SK-N-MC (cell line): ENCODE measurements at places on chromosomes 1 and 21.

DNA sequence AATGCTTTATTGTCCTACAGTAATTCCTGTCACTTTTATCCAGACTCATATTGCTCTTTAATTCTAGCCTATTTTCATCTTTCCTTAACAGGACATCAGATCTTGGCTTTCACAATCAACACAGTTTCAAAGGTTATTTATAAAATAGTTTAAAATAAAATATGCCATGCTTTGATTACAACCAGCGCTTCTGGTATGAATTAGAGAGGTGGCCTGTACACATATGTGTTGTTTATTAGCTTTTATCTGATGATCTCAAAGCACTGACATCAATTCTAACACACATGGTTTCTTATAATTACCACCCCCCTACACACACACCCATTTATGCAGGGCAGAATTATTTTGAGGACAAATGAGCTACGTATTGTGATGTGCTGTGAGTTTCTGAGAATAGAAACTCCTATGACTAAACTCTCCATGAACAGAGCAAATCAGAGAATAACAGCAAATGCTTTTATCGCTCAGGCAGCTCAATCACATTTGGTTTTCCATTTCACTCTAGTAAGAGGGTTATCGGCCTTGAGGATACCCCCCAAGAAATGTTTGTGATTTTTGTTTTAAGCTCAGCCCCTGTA lies 18.0 kb downstream of the CD247 start:
- DNase-seq, result no peak

DNA sequence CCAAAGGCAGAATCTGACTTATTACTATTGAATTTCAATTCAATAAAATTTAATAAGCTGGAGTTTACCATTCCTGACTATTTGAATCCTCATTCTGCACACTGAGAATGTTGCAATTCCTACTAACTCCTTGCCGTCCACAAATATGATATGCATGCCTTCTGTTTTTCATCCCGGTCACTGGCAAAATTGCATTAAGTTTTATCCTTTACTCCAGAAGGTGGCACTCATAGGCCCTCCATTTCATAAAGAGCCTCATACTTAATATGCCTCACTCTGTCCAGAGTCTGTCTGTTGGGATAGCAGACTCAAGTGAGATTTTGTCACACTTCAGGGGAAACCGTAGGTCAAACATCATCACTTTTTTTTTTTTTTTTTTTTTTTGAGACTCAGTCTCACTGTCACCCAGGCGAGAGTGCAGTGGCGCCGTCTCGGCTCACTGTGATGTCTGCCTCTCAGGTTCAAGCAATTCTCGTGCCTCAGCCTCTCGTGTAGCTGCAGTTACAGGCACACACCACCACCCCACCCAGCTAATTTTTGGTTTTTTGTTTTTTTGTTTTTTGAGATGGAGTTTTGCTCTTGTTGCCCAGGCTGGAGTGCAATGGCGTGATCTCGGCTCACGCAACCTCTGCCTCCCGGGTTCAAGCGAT lies 27.3 kb downstream of the F11R start:
- no peak for DNase-seq

DNA sequence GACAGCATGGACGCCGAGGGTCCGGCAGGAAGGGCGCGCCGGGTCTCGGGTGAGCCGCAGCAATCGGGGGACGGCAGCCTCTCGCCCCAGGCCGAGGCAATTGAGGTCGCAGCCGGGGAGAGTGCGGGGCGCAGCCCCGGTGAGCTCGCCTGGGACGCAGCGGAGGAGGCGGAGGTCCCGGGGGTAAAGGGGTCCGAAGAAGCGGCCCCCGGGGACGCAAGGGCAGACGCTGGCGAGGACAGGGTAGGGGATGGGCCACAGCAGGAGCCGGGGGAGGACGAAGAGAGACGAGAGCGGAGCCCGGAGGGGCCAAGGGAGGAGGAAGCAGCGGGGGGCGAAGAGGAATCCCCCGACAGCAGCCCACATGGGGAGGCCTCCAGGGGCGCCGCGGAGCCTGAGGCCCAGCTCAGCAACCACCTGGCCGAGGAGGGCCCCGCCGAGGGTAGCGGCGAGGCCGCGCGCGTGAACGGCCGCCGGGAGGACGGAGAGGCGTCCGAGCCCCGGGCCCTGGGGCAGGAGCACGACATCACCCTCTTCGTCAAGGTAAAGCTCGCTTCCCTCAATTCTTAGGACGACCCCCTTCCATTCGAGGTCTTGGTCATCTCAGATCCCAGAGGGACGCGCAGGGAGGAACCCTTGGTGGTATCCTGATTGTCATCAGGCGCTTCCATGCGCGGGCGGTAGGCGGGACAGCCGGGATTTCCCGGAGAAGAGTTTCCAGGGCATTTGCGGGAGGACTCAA lies 1.6 kb downstream of the CLIC6 start:
- DNase-seq, result no peak

- no peak for DNase-seq
These were observed 23.3 kb upstream of the ST6GALNAC5 start for GRCh38 chr1:76843821-76844464.

- no peak for DNase-seq
These were observed 301.9 kb downstream of the LMX1A start for GRCh38 chr1:165054627-165055026.

DNA sequence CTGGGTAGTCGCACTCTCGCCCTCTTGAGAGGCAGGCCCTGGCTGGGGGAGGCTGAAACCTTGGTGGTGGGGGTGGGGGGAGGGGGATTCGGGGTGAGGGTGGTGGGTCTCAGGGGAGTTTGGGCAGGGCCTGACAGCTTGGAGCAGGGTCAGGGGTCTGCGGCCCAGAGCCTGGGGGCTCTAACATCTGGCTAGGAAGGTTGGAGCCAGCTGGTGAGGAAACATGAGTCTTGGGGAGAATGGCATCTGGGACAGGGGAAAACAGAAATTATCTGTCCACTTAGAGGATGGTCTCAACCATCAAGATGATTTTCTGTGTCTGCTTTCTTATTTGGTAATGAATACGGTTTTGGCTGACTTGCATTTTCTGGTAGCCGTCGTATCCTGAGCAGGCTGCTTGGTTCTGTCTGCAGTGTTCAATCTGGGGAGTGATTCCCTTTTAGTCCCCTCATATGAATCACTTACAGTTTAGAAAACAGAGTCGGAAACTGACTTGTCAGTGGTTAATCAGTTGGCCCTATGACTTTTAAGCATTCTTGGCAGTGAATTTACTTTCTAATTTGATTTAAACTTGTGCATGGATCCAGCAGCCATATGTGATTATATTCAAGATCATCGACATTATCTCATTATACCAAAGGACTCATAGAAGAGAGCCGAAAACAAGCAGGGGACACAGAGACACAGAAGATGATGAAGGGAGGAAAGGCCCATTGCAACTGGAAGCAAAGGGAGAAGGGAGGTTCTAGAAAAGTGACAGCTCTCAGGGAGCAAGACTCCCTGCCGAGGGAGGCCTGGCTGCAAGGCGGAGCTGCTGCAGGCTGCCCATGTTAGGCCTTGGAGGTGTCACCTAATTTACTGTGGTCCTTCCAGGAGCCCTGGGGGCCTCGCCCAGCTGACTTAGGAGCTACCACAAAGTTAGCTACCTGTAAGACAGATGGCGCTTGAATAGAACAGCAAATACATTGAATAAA lies 237.6 kb downstream of the SDCCAG8 start:
- DNase-seq, result no peak

- DNase-seq, result no peak
These were observed 44.9 kb upstream of the IL12RB2 start for GRCh38 chr1:67262735-67263134.

GRCh38 chr1:101128211-101128727 lies 102.7 kb upstream of the DPH5 start:
- no peak for DNase-seq

- no peak for DNase-seq
These were observed 104.0 kb downstream of the MIS18A start for GRCh38 chr21:32174819-32175218.

DNA sequence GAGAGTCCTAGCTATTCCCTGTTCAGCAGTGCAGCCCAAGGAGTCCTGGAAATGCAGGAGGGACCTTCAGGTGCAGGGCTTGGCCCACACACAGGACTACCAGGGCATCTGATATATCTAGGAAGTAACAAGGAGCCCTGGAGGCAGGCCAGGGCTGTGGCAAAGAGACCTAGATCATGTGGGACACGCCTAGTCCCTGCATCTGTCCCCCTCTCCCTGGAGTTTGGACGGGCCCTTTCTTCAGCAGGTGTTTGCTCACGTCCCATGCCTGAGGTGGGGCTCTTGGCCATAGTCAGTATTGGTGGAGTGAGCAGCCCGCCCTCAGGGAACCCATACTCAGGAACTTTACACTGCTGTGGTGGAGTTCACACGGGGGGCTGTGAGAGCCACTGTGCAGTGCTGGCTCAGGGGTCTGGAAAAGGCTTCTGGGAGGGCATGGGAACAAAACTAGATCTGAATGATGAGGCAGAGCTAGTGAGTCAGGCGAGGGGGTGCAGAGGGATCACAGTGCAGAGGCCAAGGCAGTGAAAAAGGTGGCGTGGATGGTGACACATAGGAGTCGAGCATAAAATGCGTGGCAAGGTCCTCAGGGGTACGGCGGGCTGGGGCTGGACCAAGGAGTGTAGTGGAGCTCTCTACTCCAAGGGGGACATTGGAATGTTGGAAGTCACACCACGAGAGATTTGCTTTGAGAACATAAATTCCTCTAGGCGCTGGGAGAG lies 25.6 kb downstream of the TMEM53 start:
- DNase-seq, result no peak

DNA sequence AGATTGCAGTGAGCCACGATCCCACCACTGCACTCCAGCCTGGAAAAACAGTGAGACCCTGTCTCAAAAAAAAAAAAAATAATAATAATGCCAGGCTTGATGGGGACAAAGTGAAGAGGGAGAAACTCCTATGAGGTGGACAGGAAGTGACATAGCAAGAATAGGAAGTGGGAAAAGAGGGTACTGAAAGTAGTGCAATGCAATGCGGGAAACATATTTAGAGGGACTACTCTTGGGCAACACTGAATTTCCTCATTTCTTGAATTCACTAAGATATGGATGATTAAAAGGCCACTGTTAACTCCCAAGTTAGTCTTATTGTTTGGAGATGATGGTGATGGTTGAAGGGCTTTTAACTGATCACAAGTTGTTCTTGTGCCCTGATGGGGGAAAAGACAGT lies 21.6 kb upstream of the KCNA2 start:
- DNase-seq, result no peak

DNA sequence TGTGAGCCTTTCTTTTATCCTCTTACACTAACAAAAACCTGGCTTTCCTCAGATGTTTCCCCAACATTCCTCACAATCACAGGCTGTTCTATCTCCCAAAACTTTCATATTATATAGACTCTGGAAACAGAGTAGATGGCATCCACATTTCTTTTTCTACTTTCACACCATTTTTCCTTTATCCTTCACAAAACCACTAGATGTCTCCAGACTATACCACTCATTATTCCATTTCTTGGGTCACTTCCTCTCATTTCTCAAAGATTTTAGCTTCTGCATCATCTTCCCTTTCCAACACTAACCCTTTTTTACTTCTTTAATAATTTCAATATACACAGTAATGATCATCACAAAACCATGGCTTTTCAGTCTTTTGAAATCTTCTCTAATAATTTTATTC lies 286.0 kb upstream of the DEPDC1 start:
- DNase-seq, result no peak

- DNase-seq, result no peak
These were observed 79.7 kb upstream of the CHODL start for GRCh38 chr21:18164933-18165332.

- DNase-seq, result no peak
These were observed 124.2 kb downstream of the KCNN3 start for GRCh38 chr1:154745750-154746425.

DNA sequence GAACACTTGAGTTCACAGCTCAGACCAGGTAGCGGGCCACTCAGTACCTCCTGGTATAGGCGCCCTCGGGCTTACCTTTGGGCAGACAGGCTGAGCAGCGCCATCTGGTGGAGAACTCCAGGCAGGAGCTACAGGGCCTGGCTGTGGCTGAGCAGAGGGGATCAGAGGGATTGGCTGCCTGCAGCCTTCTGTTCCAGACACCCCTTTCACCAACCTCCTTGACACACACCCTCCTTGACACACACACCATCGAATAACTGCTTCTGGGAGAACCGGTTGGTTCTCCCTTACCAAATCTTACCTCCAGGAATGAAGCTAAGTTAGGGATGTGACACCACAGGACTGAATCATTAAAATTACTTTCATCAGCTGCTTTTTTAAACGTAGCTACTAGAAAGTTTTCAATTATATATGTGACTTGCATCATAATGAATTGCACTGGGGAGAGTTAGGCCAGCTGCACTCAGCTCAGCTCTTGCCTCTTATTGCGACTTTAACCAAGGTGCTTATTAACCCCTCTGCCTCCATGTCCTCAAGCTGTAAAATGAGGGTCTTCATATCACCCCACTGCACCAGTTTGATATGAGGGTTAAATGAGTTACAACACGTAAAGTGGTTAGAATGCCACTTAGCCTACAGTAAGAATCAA lies 6.6 kb downstream of the LIN28A start:
- DNase-seq, result peak; percentile 10

GRCh38 chr1:109975718-109976117 lies 8.8 kb upstream of the AHCYL1 start:
- no peak for DNase-seq

GRCh38 chr1:2425892-2426291 lies 13.5 kb upstream of the PEX10 start:
- DNase-seq, result no peak

DNA sequence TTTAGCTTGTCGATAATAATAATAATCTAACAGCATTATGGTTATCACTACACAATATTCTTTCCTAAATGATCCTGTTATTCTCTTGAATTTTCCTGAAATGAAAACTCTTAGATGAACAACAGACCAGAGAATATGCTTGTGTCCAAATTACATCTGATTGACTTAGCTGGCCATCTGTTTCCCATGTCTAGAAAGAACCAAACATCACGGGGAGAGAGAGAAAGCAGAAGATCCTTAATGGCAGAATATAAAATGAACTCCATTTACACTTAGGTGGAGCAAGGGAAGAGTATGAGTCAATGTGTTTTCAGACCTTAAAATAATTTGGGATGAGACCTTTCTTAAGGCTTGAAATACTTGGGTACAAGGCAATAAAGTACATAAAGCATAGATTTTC lies 162.2 kb downstream of the DSCAM start:
- DNase-seq, result no peak

DNA sequence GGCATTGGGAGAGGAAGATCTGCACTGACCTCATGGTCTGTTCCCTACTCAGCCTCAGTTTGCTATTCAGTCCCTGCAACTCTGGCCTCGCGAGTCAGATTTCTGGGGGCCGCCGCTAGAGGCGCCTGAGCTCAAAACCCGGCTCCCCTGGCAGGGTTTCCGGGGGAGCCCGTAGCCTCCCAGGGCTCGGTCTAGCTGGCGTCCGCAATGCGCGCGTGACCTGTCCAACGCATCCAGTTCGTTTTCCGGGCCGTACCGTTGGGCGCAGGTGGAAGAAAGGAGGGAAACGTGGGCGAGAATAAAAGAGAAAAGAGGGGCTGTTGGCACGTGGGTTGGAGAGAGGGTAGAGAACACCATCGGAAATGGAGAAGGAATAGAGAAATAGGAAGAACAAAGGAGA lies at the start of gene ADAM30:
ADAM30 (minus strand) TSS at position 213 of the 400 bp plus-strand sequence; CDS start at position 34, 179 bp downstream.
- DNase-seq, result no peak
